Right lobe of liver (tissue), 6 donors: ENCODE measurements at places on chromosomes 2 and 18.

- peaks cover 10% of the 10 kb centered on the region for H3K36me3 ChIP-seq
- no peak overlapping the region for H3K27ac ChIP-seq
- H3K27me3 ChIP-seq: no peaks in the 10 kb centered on the region
- H3K4me3 ChIP-seq: no peak overlapping the region
- H3K4me1 ChIP-seq: no peaks in the 10 kb centered on the region
- DNase-seq: no peak
Measured at GRCh38 chr2:241034490-241035141, 36.2 kb downstream of the SNED1 start.

- no peaks in the 10 kb centered on the region for H3K27me3 ChIP-seq
- no peak overlapping the region for H3K27ac ChIP-seq
- H3K36me3 ChIP-seq: peaks cover 3% of the 10 kb centered on the region
- H3K4me1 ChIP-seq: no peaks in the 10 kb centered on the region
- H3K4me3 ChIP-seq: no peak overlapping the region
Measured at GRCh38 chr2:215347878-215348277, 36.0 kb downstream of the ATIC start.

DNA sequence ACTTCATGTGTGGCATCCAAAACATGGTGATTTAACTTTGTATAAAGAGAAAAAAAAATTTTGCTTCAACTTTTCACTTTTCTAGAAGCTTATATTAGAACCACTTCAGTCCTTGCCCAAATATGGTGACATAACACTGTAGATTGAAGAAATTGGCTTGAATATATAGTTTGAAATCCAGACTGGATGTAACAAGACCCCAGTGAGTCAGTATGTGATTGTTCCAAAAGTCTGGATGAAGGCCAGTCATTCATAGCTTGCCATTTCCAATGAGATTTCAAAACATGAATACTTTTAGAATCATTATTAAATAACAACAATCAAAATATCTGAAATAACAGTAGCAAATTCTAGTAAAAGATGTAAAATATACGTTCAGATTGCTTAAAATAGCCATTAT lies 104.8 kb upstream of the FN1 start:
- H3K4me3 ChIP-seq: no peak overlapping the region
- H3K4me1 ChIP-seq: no peaks in the 10 kb centered on the region
- H3K27me3 ChIP-seq: no peaks in the 10 kb centered on the region
- no peak for DNase-seq

GRCh38 chr2:125042727-125043126 lies 1017.6 kb downstream of the CNTNAP5 start:
- no peak overlapping the region for H3K4me3 ChIP-seq
- no peaks in the 10 kb centered on the region for H3K36me3 ChIP-seq
- H3K4me1 ChIP-seq: no peaks in the 10 kb centered on the region

DNA sequence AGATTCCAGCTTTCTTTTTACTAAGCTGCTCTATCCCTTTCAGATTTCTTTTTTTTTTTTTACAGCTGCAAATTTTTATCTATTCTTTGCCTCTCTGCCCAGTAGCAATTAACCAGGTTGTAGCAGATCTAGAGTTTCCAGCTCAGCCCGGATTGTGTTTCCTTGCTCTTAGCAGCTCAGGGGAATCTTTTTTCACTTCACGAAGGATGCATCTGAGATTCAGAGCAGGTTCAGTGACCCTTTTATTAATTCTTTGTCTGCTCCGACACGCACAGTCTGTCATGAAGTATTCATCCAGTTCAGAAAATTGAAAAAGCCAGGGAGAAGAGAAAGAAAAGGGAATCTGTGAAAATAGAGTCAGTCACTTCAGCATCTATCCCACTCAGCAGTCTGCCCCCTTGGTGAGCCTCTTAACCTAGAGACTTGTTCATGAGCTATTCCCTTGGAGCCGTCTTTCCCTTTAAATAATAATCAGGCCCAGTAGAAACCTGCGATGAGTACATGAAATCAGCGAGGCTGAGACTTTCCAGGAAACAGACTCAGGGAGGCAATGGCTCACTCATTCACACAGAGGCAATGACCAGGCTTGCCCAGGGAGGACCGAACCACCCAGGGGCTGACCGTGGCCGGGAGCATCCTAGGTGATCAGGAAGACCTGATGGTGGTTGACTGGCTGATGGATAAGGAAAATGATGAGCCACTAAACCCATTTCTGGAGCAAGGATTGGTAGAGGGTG lies 103.4 kb upstream of the ITGA6 start:
- no peaks in the 10 kb centered on the region for H3K4me1 ChIP-seq
- H3K27ac ChIP-seq: no peak overlapping the region
- no peaks in the 10 kb centered on the region for H3K27me3 ChIP-seq
- no peak for DNase-seq
- H3K36me3 ChIP-seq: no peaks in the 10 kb centered on the region

DNA sequence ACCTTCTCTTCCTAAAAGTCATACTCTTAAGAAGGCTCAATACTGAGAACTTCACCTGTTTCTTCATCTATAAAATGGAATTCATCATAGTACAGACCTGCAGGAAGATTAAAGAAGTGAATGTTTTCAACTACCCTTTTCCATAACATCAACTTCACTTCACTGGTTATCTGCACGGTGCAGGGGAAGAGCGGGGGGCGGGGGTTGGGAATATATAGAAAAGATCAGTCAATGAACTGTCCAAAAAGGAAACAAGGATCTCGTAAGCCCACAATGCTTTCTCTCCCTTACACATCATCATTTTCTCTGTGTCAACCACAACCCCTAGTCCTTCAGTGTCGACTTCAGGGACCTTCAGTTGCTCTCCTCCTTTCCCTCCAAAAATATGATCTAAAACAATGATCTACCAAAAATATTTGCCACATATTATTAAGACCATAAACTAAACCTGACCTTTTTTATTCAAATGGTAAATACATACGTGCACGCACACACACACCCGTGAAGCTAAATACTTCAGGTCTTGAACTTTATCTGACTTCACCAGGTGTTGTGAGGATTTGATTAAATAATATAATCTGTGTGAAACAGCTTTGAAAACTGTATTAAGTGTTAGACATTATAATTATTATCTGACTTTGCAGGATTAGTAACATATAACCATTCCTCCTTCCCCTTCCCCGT lies 4.9 kb downstream of the MBOAT2 start:
- no peaks in the 10 kb centered on the region for H3K36me3 ChIP-seq
- no peak overlapping the region for H3K4me3 ChIP-seq
- H3K27ac ChIP-seq: no peak overlapping the region
- no peak for DNase-seq
- no peaks in the 10 kb centered on the region for H3K27me3 ChIP-seq

- H3K36me3 ChIP-seq: no peaks in the 10 kb centered on the region
- H3K4me1 ChIP-seq: no peaks in the 10 kb centered on the region
- DNase-seq: no peak
- no peak overlapping the region for H3K27ac ChIP-seq
- no peaks in the 10 kb centered on the region for H3K27me3 ChIP-seq
Measured at GRCh38 chr2:157477919-157478318, 34.0 kb upstream of the CYTIP start.

- H3K4me3 ChIP-seq: no peak overlapping the region
- H3K27me3 ChIP-seq: no peaks in the 10 kb centered on the region
- H3K27ac ChIP-seq: no peak overlapping the region
- H3K36me3 ChIP-seq: no peaks in the 10 kb centered on the region
Measured at GRCh38 chr2:25377822-25378421, 36.2 kb upstream of the DNMT3A start.
